NCI-H2227 treated with DMSO at 0.1 percent for 48 hours (cell line): ENCODE measurements at places on chromosomes 12 and 14.

- no peak for DNase-seq
These were observed 74.7 kb downstream of the DIO3 start for GRCh38 chr14:101635749-101636560.

- no peak for DNase-seq
These were observed 10.1 kb downstream of the HNRNPC start for GRCh38 chr14:21258889-21259787.

GRCh38 chr14:57574617-57575288 lies 81.1 kb upstream of the CCDC198 start:
- DNase-seq: peak; percentile 59

GRCh38 chr14:33430414-33431035 lies 491.8 kb downstream of the NPAS3 start:
- no peak for DNase-seq

- DNase-seq: peak; percentile 65
These were observed 1108.8 kb upstream of the SEL1L start for GRCh38 chr14:82642425-82642824.

DNA sequence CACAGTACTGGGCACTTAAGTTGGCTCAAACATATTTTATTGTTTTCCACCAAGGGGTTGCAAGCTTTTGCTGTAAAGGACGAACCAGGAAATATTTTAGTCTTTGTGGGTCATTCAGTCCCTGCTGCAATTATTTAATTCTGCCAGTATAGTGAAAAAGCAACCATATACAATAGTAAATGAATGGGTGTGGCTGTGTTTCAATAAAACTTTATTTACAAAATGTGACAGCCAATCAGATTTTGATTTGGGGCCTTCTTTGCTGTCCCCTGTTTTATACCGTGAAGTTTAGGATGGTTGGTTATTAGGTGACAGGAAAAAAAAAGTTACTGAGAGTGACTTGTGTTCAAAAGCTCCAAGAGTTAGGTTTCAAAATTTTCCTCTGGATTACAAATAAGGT lies 956.4 kb downstream of the AACS start:
- DNase-seq: no peak

DNA sequence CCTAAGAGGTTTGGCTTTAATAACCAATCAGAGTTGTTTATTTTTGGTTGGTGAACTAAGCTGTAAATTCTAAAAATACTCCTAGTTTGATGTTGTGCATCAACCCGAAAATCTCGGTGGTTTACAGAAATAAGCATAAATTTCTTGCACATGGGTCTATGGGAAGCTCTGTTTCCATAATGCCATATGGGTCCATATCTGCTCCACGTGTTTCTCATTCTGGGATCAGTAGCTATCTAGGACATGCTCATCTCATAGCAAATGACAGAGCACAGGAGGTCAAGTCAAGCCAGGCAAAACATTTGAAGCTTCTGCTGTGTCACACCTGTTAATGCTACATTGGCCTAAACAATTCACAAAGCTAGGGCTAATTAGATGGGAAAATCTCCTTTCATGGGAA lies 23.1 kb downstream of the NUP37 start:
- DNase-seq: no peak

DNA sequence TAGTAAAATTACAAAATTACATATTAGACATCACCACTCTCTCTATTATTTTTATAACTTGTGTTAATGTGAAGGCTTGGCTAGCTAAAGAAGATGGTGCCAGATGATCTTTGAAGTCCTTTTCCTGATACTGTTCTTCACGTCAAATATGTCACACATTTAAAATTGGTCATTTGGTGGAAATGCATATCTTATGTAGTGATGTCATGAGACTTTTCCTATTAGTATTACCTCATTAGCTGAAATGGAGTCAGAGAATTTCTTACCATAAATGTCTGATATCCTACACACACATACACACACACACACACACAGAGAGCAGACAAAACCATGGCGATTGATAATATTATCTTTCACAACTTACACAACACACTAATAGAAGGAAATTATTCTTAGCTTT lies 124.8 kb upstream of the PTPRB start:
- no peak for DNase-seq

DNA sequence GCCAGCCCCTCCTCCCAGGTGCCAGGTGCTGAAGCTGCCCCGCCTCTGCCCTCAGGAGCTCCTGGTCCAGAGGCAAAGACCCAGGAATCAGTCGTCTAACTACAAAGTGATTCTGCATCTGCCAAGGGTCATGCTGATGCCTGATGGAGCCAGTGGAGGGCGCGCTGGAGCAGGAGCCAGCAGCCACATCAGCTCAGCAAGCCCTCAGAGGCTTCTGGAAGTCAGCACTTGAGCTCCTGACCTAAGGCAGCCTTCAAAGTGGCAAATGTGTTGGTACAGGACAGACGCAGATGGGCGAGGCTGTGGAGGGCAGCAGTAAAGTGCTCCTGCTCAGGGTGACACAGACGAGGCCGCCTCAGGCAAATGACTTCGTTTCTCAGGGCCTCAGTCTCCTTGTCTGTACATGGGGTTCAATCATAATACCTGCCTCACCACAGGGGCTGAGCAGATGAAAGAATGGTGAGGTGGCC lies 10.9 kb downstream of the C12orf43 start:
- peak; percentile 2 for DNase-seq

DNA sequence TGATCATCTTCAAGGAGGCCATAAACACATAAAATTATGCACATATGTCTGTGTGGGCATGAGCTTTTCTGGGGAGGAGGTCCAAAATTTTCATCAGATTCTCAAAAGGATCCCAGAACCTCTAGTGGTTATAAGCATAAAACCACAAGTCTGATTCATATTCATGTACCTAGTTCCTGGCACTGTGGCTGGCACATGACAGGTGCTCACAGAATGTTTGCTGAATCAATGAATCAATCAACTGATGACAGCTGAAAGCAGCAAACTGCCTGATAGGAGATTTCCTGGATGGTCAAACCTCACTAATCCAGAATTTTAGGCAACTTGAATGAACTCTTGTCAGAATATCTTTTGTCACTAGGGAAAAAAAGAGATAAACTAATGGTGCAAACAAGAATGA lies 13.5 kb upstream of the CMKLR1 start:
- DNase-seq: no peak

GRCh38 chr12:56487448-56488040 lies 417 bp downstream of the GLS2 start:
- DNase-seq: peak; percentile 10

GRCh38 chr14:95477411-95478269 lies 38.8 kb downstream of the SYNE3 start:
- no peak for DNase-seq

GRCh38 chr14:34003082-34003668 lies 52.3 kb upstream of the EGLN3 start:
- DNase-seq: peak; percentile 44

DNA sequence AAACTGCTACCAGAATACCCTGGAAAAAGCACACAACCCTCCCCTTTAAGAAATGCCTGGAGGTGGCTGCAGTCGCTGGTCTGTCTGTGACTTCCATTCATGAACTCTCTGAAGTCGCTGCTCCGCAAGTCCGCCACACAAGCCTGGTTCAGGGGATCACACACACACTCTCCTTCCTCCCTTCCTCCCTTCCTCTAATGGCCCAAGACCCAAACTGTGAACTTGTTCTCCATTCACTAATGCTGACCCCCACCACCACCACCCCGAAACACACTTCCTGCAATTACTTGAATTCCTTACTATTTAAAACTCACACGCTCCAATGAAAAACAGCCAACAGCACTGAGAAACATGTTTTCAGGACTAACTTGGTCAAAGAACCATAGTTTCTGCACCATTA lies 1.0 kb upstream of the LMO3 start:
- DNase-seq: peak; percentile 33

DNA sequence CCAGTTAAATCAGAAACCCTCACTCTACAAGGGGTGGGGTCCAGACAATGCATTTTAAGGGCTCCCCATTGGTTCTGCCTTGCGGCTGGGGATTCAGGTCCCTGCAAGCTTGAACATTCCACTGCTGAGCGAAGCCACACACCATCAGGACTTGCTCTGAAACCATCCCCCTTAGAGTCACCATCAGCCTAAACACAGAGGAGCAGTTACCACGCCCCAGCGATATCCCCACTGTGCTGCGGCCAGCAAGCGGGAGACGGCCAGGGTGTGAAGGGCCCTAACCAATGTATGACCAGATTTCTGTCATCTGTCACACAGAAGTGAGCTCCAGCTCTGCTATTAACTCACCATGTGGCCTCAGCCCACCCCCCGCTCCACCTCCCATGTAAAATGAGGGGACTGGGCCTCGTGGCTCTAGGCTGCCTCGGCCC lies 29.7 kb downstream of the CCDC88C start:
- no peak for DNase-seq

DNA sequence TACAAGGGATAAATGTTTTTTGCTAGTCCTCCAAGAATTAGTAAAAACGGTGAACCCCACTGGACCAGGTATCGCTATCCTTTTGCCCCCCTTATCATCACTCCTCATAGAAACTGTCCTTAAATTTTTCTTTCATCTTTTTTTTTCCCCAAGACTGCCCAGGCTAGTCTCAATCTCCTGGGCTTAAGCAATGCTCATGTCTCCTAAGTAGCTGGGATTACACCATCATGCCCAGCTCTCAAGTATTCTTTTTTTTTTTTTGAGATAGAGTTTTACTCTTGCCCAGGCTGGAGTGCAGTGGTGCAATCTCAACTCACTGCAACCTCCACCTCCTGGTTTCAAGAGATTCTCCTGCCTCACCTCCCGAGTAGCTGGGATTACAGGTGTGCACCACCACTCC lies 9.7 kb downstream of the IRF2BPL start:
- no peak for DNase-seq

- DNase-seq: peak; percentile 53
These were observed 91.9 kb downstream of the TMEM30B start for GRCh38 chr14:61188978-61189808.

GRCh38 chr12:92562063-92562734 lies 140.6 kb upstream of the PLEKHG7 start:
- DNase-seq: no peak

DNA sequence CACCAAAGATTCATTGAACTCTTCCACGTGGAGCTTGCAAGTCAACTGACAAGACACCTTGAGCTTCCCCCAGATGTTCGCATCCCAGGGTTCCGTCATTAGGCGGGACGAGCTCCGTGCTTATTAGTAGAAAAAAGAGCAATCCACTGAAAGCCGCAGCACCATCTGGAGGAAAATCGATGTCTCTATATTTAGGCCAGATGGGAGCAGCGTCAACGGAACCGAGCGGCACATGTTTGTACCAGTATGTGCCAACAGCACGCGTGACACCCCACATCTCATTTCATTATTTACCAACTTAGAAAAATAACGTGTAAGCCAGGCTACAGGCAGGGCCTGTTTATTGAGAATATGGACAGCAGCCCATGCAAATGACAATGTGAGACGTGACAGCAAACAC lies 45.8 kb upstream of the TMEM132D start:
- DNase-seq: no peak

- no peak for DNase-seq
These were observed 180.9 kb downstream of the SRGAP1 start for GRCh38 chr12:64025174-64025958.

GRCh38 chr14:86533834-86534233 lies 1003.9 kb downstream of the FLRT2 start:
- DNase-seq: no peak

DNA sequence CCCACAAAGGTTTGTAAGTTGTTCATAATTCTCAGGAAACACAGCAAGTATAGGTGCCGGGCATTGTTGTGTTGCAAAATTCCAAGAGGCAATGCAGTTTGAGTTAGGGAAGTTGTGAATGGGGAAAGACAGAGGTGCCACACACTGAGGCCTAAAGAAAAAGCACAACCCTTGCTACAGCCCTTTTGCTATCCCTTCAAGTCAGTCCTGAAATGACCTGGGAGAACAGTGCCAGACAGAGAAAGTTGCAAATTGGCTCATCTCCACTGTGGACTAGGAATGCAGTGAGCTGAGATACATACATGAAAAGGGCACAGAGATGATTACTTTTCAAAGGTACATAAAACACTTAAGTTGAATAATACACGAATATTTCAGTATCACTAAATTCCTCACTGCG lies 213.3 kb upstream of the TMTC1 start:
- DNase-seq: no peak

DNA sequence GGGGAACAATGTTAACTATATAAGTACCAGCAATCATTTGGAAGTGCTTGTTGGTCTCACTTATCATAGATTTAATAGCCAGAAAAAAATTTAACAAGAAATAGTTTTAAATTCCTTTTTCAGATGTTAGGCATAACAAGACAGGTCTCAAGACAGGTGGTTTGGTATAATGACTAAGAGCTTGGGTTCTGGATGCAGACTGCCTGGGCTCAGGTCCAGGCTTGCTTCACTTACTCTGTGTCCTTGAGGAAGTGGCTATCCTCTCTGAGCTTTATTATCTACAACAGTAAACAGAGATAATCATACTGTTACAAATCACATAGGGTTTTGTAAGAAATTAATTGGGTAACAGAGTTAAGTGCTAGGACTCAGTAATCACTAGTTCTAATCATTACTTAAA lies 338.0 kb upstream of the FLRT2 start:
- no peak for DNase-seq

DNA sequence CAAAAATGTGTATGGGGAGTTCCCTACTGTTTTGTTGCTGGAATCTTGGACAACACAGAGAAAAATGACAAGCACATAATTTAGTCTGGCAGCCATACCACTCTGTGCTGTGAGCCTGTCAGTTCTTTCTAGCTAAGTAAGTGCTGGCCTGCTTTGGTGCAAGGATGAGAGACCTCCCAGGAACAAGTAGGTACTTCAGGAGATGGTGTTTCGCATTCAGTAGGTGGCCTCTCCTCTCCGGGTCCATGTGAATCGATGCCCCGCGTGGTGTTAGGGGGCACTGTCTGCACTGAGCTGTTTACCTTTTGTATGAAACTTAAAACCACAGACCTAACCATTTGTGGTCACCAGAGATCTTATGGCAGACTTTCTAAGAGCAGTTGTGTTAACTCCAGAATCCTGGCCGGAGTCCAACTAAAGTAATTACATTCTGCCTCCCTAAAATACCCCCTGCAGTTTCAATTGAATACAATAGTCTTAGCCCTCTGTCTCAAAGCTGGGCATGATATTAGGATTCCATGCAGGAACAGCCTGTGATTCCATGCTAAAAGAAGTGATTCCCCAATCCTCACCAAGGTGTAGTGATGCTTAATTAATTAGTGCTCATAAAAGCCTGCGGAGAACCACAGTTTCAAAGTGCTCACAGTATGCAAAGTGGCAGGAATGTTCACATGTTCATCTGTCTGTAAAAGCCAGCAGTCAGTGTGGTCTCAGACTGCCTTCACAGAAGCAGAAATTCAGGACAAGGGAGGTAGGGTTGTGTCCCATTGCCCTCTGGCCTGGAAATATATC lies 64.2 kb downstream of the LLPH start:
- no peak for DNase-seq

DNA sequence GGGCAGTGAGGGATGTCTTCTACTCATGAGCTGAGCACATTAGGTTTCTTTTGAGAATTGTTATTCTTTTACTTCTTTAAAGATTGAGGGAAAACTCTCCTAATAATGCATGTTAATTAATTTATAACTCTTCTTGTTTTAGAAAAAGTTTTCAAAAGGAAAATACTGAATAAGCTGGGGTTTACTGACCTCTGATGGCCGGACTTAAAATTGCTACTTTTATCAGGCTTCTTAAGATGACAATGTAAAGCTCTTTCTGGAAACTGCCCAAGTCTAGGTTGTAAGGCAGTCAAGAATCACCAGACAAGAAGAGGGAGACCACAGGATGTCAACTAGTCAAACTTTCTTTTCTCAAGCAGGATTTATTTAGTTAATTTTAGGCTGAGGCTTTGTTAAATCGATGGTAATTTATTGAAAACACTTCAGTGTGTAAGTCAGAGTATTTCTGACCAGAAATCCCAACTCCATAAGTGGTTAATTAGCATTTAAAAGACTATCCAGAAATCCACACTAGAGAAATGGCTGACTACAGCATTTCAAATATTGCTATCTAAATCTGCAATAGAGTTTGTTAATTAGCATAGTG lies 82.1 kb downstream of the AVPR1A start:
- peak; percentile 64 for DNase-seq
